Breast epithelium (tissue), 4 donors: ENCODE measurements at places on chromosomes 1 and 21. TPM values are rescaled to one million over a fixed set of nuclear protein-coding genes. Genes with fewer than 3 reads are reported as not detected.

Gene MAP3K6
- 67.5 TPM for total RNA-seq

Gene SPATA1
- total RNA-seq, result 1.0 TPM

Gene PUM1
- total RNA-seq, result 116 TPM

Gene CLCA1
- not detected for total RNA-seq

Gene ATP5PF
- total RNA-seq, result 77.3 TPM

DNA sequence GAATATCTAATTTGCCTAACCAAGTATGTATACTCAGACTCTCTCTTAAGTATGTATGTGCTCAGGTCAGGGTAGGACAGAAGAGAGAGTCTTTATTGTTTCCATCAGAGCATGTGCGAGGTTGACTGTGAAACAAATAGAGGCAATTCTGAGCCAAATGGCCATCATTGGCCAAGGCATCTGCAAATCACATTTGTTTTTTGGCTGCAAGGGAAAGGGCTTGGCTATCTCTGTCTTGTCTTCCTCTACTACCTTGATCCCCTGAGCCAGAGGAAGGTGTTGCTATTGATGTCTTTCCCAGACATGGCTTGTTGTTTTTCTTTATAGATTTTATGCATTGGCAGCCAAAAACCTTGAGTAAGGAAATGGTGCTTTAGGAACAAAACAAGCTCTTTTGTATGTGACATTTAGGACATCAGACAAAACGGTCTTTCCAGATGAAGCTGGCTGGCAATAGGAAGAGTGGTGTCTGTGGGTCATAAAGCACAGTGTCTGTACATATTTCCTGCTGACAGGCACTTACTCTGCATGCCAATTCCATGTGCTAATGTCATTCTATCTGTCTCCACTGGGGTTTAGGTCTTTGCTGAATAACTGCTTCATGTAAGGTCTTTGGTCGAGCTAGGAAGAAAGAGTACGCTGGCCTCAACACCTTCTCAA lies 163.3 kb downstream of the BRINP2 start:
- H3K27ac ChIP-seq, result no peak overlapping the region
- H3K27me3 ChIP-seq, result no peaks in the 10 kb centered on the region
- H3K4me1 ChIP-seq, result no peaks in the 10 kb centered on the region
- H3K36me3 ChIP-seq, result no peaks in the 10 kb centered on the region
- no peak for DNase-seq
- H3K4me3 ChIP-seq, result no peak overlapping the region

DNA sequence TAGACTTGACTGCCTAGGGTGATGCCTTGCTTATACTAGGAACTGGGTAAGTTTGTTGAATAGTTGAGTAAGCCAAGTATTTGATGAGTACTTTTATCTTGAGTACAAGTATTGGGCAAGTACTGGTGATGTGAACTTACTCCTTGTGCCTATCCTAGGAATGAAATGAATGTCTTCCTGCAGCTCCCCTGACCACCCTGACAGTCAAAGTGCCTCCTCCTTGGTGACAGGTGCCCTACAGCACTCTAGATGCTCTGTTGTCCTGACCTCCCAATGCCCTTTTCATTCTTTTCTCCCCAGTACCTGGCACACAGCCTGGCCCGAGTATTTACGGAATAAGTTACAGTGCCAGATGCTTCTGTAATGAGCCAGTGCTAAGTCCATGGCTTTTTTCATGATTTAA lies 25.5 kb downstream of the PCSK9 start:
- H3K4me1 ChIP-seq, result peaks cover 17% of the 10 kb centered on the region
- DNase-seq, result no peak
- H3K36me3 ChIP-seq, result no peaks in the 10 kb centered on the region
- no peak overlapping the region for H3K27ac ChIP-seq
- no peaks in the 10 kb centered on the region for H3K27me3 ChIP-seq
- no peak overlapping the region for H3K4me3 ChIP-seq

- DNase-seq, result no peak
- no peaks in the 10 kb centered on the region for H3K36me3 ChIP-seq
- no peaks in the 10 kb centered on the region for H3K4me1 ChIP-seq
- H3K4me3 ChIP-seq, result no peak overlapping the region
Measured at GRCh38 chr1:220368352-220369265, 96.4 kb upstream of the RAB3GAP2 start.

DNA sequence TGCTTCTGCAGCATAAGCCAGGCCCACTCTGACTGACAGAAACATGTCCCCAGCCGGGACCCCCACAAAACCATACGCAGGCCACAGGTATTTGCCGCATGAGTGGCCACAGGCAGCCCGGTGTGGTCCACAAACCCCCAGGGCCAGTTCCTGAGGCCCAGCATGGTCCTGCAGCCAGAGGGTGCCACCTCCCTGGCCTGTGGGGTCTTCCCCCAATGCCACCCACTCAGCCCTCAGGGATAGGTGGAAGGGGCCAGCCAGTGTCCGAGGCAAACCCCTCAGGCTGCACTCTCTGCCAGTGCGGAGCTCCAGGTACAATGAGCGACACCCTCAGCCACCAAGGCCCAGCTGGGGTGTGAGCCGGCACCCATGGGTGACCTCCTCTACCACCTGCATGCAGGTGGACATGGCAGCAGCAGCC lies 43.5 kb downstream of the UBE2G2 start:
- no peak for DNase-seq
- no peak overlapping the region for H3K4me3 ChIP-seq
- no peaks in the 10 kb centered on the region for H3K4me1 ChIP-seq
- no peaks in the 10 kb centered on the region for H3K36me3 ChIP-seq
- no peaks in the 10 kb centered on the region for H3K27me3 ChIP-seq

DNA sequence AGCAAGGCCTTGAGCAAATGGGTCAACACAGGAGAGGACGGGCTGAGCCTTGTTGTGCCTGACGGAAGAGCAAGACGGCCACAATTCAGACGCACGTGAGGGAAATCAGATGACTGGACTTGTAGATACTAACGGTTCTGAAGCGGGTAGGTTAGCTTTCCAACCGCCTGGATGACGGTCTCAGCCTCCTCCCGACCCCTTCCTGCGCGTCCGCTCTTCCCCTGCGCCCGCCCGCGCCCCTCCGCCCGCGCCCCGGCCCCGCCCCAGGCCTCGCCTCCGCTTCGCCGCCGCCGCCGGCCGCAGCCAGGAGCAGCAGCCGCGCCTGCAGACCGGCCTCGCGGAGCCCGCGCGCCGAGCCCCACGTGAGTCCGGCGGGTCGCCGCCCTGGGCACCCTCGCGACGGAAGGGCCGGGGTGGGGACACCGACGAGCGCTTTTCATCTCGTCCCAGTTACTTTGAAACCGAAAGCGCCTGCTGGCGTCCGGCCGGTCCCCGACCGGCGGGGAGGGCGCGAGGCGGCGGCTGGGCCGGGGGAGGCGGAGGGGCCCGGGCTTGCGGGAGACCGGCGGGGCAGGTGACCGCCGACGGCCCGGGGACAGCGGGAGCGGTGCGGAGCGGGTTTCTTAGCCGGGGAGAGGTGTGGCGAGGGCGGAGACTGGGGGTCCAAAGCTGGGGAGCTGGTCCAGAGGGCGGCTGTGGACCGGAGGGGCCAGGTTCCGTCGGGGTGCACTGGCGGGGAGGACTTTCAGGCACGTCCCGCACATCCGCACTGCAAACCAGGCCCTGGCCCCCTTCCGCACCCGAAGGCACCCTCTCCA lies at the start of gene TRAF5:
TRAF5 (plus strand) TSS at position 306 of the 818 bp plus-strand sequence. CDS start 26,407 bp downstream, outside the sequence.
- H3K27me3 ChIP-seq, result no peaks in the 10 kb centered on the region
- no peaks in the 10 kb centered on the region for H3K4me1 ChIP-seq
- H3K36me3 ChIP-seq, result no peaks in the 10 kb centered on the region
- no peak for DNase-seq
- H3K4me3 ChIP-seq, result peak within 1 kb of the TSS; percentile 88

DNA sequence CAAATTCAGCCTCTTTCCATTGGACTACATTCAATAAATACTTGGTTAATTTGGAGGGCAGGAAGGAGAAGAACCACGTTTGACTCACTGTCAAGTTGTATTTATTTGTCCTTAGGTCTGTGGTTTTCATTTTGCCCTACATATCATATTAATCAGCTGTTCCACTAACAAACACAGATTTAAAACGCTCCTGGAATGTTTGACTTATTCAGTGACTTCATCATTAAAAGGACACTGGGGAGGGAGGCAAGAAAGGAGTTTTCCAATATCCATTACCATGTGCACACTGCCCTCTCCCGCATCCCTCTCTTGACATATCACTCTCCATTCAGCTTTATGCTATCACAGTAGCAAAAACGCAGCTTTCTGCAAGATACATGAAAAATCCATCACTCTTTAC lies 98.2 kb upstream of the C1orf87 start:
- no peak for DNase-seq

- H3K27ac ChIP-seq, result no peak overlapping the region
- H3K36me3 ChIP-seq, result no peaks in the 10 kb centered on the region
- no peak overlapping the region for H3K4me3 ChIP-seq
- DNase-seq, result no peak
- H3K27me3 ChIP-seq, result no peaks in the 10 kb centered on the region
Measured at GRCh38 chr1:84724128-84724860, 34.0 kb upstream of the SSX2IP start.

DNA sequence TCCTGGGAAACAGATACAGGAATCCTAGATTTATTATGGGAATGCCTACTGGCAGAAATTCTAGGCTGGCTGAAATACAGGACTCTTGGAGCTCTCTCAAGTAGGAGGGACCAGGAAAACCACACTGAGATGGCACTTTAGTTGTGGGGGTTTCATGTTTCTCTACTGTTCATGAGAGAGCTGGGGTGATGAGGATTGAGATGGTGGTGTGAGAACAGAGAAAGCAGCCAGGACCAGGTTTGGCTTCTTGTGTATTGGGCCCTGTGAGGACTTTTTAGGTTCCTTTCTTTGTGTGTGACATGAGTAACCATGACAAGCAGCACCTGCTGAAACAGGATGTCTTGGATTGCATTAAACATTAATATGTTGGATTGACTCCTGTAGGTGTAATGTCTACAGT lies 4.9 kb downstream of the ARID1A start:
- H3K27me3 ChIP-seq, result no peaks in the 10 kb centered on the region
- peaks cover 40% of the 10 kb centered on the region for H3K4me1 ChIP-seq
- peak overlapping the region; percentile 20 for H3K27ac ChIP-seq
- no peaks in the 10 kb centered on the region for H3K36me3 ChIP-seq
- no peak for DNase-seq
- no peak overlapping the region for H3K4me3 ChIP-seq

- peaks cover 29% of the 10 kb centered on the region for H3K4me1 ChIP-seq
- no peaks in the 10 kb centered on the region for H3K27me3 ChIP-seq
- peak overlapping the region; percentile 85 for H3K27ac ChIP-seq
- DNase-seq, result no peak
- no peak overlapping the region for H3K4me3 ChIP-seq
- H3K36me3 ChIP-seq, result no peaks in the 10 kb centered on the region
Measured at GRCh38 chr1:156664767-156665411, 12.3 kb downstream of the NES start.

DNA sequence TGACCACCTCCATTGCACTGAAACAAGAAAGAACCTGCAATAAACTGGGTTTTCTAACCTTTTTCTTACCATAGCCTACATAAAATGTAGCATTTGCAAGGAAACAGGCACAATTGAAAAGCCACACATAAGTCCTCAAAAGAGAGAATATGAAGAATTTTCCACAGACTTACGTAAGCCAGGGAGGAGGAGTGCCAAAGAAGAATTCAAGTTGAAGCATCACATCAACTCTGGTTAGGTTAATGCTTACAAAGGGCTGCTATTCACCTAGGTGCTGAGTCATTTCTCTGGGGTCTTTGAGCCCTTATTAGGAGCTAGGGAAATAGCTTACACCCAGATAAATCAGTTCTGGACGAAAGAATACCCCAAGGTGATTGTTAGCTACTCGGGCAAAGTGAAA lies 9.6 kb downstream of the OSCP1 start:
- H3K4me1 ChIP-seq, result no peaks in the 10 kb centered on the region
- no peaks in the 10 kb centered on the region for H3K36me3 ChIP-seq

GRCh38 chr1:34911465-34911864 lies 18.0 kb downstream of the DLGAP3 start:
- no peak overlapping the region for H3K4me3 ChIP-seq
- H3K27ac ChIP-seq, result no peak overlapping the region
- peaks cover 5% of the 10 kb centered on the region for H3K27me3 ChIP-seq
- no peaks in the 10 kb centered on the region for H3K4me1 ChIP-seq
